ENCODE measurements at places on chromosomes 5 and 9.

GRCh38 chr5:122924203-122924602 is 78.8 kb downstream of the SNX24 start:
- no peak for DNase-seq

DNA sequence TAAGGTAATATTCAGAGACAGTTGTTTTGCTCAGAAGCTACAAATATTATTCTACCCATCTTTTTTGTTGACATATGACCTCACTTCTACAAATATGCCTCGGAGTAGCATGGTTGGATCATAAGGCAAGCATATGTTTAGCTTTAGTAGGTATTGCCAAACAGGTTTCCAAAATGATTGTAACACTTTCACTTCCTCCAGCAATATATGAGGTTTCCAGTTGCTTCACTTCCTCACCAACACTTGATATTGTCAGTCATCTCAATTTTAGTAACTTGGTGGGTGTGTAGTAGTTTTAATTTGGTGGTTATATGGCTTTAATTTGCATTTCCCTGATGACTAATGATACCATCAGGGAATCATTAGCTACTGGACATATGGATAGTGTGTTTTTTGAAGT is 46.7 kb downstream of the TNFSF8 start:
- DNase-seq, result no peak

GRCh38 chr5:123856766-123857165 is 344.8 kb downstream of the CSNK1G3 start:
- no peak for DNase-seq

- no peak for DNase-seq
Measured at GRCh38 chr5:92554447-92555085, 1026.5 kb downstream of the NR2F1-AS1 start.

DNA sequence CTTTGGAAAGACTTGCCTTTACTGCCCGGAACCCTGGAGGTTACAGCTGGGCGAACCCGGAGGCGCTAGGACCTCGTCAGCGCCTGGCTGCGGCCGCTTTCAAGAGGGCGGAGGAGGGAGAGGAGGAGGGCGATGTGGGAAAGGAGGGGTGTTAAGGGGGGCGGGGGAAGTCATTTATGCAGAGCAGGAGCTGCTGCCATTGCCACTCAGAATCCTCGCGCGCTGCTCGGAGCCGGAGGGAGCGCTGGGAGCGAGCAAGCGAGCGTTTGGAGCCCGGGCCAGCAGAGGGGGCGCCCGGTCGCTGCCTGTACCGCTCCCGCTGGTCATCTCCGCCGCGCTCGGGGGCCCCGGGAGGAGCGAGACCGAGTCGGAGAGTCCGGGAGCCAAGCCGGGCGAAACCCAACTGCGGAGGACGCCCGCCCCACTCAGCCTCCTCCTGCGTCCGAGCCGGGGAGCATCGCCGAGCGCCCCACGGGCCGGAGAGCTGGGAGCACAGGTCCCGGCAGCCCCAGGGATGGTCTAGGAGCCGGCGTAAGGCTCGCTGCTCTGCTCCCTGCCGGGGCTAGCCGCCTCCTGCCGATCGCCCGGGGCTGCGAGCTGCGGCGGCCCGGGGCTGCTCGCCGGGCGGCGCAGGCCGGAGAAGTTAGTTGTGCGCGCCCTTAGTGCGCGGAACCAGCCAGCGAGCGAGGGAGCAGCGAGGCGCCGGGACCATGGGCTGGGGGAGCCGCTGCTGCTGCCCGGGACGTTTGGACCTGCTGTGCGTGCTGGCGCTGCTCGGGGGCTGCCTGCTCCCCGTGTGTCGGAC is at the start of gene PCSK5:
Gene PCSK5 (plus strand): TSS at position 202 of the 805 bp plus-strand sequence. CDS start 509 bp downstream, at position 711.
- peak; percentile 96 for DNase-seq

DNA sequence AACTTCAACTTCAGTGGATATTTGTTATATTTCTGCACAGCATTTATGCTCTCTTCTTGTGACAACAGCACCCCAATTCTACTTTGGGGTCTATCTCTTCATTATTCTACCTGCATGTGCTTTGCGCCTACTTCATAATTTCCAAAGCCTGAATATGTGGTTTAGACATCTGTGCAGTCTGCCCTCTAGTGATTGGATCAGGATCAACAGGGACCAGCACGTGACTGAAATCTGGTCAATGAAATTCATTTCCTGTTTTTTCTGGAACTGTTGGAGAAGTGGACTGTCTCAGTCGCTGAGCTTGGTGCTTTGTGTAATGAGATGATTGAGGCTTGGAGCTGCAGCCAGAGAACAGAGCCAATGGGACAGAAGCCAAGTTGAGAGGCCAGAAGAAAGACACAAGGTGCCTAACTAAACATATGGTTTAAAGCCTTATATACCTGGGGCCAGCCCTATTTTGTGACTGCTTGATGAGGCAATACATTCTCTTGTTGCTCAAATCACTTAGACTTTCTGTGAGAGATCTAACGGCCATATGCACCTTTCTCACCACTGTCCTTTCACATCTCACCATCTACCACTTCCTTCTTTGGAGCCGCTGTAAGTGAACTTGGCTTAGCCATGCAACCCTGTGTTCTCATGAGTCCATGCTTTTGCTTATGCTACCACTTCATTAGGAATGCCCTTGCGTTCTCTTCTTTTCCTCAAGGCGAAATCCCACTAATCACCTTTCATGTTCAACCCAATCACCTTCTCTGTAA is 68.8 kb upstream of the PPP2R2B start:
- no peak for DNase-seq

DNA sequence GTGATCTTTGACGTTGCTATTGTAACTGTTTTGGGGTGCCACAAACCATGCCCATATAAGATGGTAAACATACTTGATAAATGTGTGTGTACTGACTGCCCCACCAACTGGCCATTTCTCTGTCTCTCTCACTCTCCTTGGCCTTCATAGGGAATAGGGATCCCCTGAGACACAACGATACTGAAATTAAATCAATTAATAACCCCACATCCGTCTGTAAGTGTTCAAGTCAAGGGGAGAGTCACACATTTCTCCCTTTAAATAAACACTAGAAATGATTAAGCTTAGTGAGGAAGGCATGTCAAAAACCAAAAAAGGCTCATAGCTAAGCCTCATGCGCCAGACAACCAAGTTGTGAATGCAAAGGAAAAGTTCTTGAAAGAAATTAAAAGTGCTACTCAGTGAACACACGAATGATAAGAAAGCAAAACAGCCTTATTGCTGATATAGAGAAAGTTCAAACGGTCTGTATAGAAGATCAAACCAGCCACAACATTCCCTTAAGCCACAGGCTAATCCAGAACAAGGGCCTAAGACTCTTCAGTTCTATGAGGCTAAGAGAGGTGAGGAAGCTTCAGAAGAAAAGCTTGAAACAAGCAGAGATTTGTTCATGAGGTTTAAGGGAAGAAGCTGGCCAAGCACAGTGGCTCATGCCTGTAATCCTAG is 111.1 kb downstream of the UGCG start:
- no peak for DNase-seq

- DNase-seq, result no peak
Measured at GRCh38 chr5:15406478-15406877, 93.5 kb upstream of the FBXL7 start.

DNA sequence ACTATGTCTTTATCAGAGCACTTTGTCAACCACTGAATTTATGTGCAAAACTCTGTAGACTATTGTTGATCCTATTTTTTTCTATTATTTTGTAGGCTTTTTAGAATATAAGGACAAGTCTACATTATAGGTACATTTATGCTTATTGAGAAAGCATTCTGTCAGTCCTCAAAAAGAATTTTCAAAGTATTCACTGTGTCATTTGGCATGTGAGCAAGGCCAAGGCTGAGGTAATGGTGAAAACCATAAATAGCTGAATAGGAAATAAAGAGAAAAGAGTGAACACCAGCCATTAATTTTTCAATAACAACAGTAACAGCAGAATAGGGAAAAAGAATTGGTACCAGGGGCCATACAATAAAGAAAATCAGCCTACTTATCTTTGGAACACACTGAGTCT is 21.0 kb downstream of the SKIC3 start:
- no peak for DNase-seq

DNA sequence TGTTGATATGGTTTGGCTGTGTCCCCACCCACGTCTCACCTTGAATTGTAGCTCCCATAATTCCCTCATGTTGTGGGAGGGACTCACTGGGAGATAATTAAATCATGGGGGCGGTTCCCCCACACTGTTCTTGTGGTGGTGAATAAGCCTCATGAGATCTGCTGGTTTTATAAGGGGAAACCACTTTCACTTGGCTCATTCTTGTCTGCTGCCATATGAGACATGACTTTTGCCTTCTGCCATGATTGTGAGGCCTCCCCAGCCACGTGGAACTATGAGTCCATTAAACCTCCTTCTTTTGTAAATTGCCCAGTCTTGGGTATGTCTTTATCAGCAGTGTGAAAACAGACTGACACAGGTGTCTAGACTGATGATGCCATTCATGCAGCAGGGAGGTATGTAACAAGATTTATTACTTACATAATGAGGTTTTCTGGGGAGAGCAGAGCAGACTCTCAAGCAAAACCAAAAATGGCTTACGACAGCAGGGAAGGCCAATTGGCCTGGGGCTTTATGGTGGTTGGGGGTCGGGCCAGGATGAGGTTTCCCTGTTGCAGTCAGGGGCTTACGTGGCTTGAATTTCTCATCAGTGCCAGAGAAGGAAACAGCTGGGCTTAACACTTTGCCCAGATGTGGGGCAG is 9.5 kb upstream of the COMMD10 start:
- DNase-seq, result no peak

DNA sequence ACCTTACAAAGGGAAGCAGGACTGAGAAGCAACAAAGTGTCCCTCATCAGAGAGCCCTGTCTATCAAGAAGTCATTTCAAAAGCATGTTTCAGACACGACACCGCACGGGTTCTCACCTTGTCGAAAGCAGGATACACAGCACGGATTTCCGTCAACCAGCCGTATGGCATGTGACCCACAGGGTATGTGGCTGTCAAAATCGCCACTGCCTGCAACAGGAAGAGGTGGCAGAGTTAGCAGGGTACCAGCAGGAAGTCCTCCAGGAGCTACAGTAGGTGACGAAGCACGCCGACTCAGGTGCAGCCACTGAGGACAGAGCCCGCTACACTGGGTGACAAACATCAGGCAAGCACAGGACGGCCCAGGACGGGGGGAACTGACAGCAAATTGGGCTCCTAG is 81.2 kb downstream of the OTULIN start:
- DNase-seq, result no peak

- no peak for DNase-seq
Measured at GRCh38 chr5:40575921-40576320, 103.8 kb upstream of the PTGER4 start.

DNA sequence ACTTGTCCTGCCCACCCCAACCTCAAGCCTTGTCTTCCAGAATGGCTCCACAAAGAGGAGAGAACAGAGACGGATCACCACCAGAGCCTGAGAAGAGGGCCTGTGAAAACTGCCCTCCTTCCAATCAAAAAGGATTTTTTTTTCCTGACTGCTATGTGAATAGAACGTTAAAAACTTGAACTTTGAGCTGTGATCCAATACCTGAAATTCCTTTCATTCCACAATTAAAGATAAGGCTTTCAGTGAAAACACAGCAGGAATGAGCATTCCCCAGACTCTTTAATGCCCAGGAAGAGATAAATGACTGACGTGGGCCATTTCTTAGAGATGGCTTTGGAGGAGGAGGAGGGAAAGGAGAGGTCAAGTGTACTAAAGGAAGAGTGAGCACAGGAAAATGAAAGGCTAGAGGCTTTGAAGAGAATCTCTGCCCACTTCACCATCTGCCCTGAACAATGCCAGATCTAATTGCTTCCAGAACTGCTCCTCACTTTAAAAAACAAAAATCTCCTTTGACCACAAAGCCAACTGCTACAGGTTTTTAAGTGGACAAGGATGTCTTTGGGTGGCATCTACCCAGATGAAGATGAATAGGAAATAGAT is 177.9 kb upstream of the MAP3K1 start:
- DNase-seq, result peak; percentile 33

- peak; percentile 30 for DNase-seq
Measured at GRCh38 chr5:11384441-11385250, 519.6 kb downstream of the CTNND2 start.

DNA sequence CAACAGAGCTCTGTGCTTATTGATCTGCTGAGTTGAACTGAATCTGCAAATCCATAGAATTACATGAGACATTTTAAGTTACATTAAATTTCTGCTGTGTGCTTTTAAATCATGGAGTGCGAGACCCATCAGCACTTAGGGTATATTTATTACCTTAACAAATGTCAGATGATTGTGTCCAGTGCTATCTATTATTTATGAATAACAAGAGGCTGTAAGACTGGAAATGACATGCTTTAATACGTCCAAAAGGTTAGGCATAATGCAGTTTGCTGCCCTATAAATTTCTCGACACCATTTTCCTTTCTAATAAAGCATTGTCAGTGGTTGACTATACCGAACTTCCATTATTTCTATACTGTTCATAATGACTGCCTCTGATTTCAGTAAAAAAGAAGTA is 117.6 kb downstream of the SEMA6A start:
- no peak for DNase-seq

DNA sequence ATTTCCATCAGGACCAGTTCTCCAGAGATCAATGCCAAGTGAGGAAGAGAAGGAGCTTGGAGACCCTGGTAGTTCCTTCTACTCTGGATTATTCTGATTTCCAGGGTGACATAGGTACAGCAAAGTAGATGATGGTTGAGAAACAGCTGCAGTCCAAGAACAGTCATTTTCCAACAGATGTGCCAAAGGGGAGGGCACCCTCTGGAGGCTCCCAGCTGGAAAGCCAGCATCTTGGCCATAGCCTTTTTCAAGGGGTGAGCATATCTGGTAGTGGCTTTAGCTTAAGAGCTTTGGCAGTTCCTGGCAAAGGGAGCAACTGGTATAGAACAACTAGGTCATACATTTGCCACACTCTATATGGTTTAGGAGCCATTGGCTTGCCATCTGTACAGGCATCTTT is 492.7 kb downstream of the RASEF start:
- DNase-seq, result no peak

- DNase-seq, result no peak
Measured at GRCh38 chr5:948472-949274, 56.0 kb downstream of the TRIP13 start.

DNA sequence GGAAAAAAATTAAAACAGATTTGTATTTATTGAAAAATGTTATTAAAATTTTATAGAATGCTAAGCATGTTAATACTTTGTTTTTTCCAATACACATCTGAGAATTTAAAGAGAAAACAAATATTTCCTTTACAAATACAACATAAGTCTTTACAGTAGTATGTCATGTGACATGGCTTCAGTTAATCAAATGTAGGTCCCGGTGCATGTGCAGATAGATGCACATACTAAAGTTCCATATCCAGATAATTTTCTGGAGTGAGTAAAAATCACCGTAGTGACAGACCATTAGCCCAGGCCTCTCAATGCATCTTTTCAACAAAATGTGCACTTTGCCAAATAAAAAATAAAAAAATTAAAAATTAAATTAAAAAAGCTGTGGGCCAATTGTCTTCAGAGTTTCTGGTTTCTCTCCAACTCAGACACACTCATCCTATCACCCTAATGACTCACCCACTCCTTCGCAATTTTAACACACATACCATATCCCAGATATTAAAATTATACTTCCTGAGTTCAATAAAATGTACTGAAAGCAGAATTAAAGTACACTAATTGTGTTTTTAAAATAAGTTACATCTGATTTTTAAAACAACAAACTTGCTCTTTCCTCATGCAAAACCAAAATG is 508.1 kb downstream of the NR2F1-AS1 start:
- DNase-seq, result no peak

All from renal pelvis (tissue), 12 donors.